ENCODE measurements at places on chromosomes 5 and 9. TPM values are rescaled to one million over a fixed set of nuclear protein-coding genes. Genes with fewer than 3 reads are reported as not detected.

GRCh38 chr5:68369457-68370125 lies 154.0 kb downstream of the PIK3R1 start:
- H3K27ac ChIP-seq = no peak overlapping the region
- no peaks in the 10 kb centered on the region for H3K4me1 ChIP-seq
- H3K27me3 ChIP-seq = no peaks in the 10 kb centered on the region
- H3K4me3 ChIP-seq = no peak overlapping the region

GRCh38 chr5:22319798-22320197 lies 533.3 kb downstream of the CDH12 start:
- H3K27me3 ChIP-seq = no peaks in the 10 kb centered on the region
- H3K27ac ChIP-seq = no peak overlapping the region
- no peaks in the 10 kb centered on the region for H3K36me3 ChIP-seq

DNA sequence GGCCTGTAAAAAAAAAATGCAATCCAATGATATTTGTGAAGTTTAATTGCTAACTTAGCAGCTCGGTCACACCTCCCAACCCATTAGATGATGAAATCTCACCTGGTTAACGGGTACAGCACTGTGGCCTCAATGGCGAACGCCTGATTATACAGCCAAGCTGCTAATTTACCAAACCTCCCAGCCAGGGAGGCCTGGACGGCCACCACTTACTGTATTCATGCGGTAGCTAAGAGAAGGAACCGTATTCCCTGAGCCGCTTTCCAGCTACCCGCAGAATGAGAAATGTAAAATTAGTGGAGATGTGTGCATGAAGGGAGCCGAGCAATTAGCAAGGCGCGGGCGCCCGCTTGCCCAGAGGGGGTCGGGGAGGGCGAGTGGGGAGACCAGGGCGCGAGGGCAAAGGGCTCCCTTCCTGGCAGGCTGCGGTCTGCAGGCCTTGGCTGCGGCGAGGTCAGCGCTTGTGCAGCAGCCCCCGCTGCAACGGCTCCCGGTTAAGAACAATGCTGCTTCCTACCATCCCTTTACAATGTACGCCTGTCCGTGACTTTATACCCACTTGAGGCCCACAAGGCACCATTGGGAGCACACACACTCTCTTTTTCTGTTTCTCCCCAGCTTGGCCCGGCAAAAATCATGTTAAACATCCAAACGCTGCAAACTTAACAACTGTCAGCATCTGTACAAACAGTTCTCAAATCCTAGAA lies 70.4 kb upstream of the TBCA start:
- no peaks in the 10 kb centered on the region for H3K36me3 ChIP-seq
- no peak for DNase-seq
- no peak overlapping the region for H3K4me3 ChIP-seq
- no peaks in the 10 kb centered on the region for H3K27me3 ChIP-seq
- no peak overlapping the region for H3K27ac ChIP-seq

- DNase-seq = no peak
- H3K36me3 ChIP-seq = no peaks in the 10 kb centered on the region
- H3K4me3 ChIP-seq = no peak overlapping the region
- no peak overlapping the region for H3K27ac ChIP-seq
Measured at GRCh38 chr5:151799407-151799806, 27.7 kb downstream of the G3BP1 start.

GRCh38 chr5:165559645-165560044 lies 2054.2 kb downstream of the MAT2B start:
- no peak for DNase-seq
- no peak overlapping the region for H3K27ac ChIP-seq
- no peaks in the 10 kb centered on the region for H3K27me3 ChIP-seq
- H3K4me3 ChIP-seq = no peak overlapping the region

DNA sequence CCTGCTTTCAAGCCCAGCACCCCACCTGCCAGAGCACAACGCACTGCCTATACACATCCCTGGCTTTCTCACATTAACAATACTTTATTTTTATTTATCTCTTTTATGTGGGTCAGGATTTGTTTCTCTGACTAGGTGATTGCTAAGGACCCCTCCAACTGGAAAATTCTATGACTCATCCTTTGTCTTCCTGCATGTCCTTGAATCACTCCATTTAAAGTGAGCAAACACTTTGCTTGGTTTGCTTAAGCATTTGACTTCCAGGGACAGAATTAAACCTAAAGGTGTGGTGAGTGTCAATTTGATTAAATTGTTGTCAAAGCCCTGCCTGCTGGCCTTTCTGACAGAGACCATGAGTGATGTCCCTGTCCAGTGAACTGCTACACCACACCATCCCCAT lies 536.5 kb upstream of the BRINP1 start:
- H3K27me3 ChIP-seq = no peaks in the 10 kb centered on the region
- H3K27ac ChIP-seq = no peak overlapping the region
- no peak overlapping the region for H3K4me3 ChIP-seq
- no peak for DNase-seq
- no peaks in the 10 kb centered on the region for H3K36me3 ChIP-seq

DNA sequence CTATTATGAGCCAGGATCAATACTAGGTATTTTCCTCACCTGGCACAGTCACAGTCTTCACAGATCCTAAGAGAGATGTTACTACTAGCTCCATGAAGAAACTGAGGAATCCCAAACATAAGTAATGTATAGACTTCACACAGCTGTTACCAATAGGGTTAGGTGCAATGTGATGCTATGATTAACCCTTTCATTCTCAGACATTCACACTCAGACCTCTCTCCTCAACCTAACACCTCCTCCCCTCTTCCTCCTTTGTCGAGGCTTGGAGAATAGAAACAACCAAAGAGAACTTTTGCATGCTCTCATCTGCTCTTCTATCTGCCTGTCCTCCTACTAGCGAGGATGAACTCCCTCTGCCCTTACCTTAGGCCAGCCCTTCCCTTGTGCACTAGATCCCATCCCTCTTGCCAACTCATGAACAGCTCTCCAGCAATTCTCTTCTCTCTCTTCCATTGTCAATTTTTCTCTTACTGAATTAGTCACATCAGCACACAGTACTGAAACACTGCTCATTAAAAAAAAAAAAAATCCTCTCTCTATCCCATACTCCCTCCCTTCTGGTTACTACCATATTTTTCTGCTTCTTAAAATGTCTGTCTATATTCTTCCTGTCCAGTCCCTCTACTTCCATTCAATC lies 47.7 kb downstream of the MAPKAP1 start:
- H3K4me1 ChIP-seq = no peaks in the 10 kb centered on the region
- H3K27me3 ChIP-seq = no peaks in the 10 kb centered on the region
- H3K4me3 ChIP-seq = no peak overlapping the region
- no peak for DNase-seq

GCNT1 gene
- 2.3 TPM for total RNA-seq

C5orf52 gene
- total RNA-seq = not detected

DNA sequence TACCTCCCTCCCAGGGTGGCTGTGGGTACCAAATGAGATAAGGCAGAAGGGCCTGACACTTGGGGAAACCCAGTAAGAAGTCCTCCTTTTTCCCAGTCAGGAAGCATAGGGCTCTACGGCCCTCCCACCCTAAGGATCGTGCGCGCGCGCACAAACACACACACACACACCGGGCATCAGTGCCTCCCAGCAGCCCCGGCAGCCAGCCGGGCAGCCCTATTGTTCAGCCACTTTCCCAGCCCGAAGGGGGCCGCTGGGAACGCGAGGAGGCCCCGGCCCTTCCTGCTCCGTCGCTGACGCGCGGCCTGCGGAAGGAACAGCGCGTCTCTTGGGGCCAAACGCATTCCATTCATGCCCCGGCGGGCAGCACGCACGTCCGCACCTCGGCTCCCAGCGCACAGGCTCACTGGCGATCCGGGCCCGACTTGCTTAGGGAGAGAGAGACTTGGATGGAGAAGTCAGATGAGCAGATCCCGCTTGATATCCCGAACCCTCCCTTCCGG lies 22.6 kb downstream of the DUSP1 start:
- no peaks in the 10 kb centered on the region for H3K27me3 ChIP-seq
- H3K4me3 ChIP-seq = no peak overlapping the region
- no peaks in the 10 kb centered on the region for H3K36me3 ChIP-seq
- DNase-seq = peak; percentile 66

GRCh38 chr9:110240198-110240597 lies 16.1 kb downstream of the TXN start:
- no peak overlapping the region for H3K27ac ChIP-seq
- H3K27me3 ChIP-seq = no peaks in the 10 kb centered on the region
- DNase-seq = no peak

GRCh38 chr9:137156567-137157375 lies 13.1 kb downstream of the LRRC26 start:
- no peaks in the 10 kb centered on the region for H3K36me3 ChIP-seq
- H3K4me1 ChIP-seq = peaks cover 4% of the 10 kb centered on the region
- no peak overlapping the region for H3K4me3 ChIP-seq
- H3K27ac ChIP-seq = no peak overlapping the region
- H3K27me3 ChIP-seq = peaks cover 16% of the 10 kb centered on the region

C7 gene
- total RNA-seq = 438 TPM

GRCh38 chr5:38641003-38641402 lies 84.6 kb upstream of the LIFR start:
- no peaks in the 10 kb centered on the region for H3K27me3 ChIP-seq
- DNase-seq = no peak
- peaks cover 7% of the 10 kb centered on the region for H3K4me1 ChIP-seq
- H3K4me3 ChIP-seq = no peak overlapping the region

Data from uterus (tissue), 4 donors.